Effector memory CD8-positive, alpha-beta T cell (primary cell): ENCODE measurements at places on chromosomes 1 and 21.

GRCh38 chr1:88216441-88216840, 467.6 kb upstream of the PKN2 start:
- DNase-seq: no peak

- DNase-seq: no peak
These were observed 49.9 kb downstream of the LHX9 start for GRCh38 chr1:197967066-197967465.

DNA sequence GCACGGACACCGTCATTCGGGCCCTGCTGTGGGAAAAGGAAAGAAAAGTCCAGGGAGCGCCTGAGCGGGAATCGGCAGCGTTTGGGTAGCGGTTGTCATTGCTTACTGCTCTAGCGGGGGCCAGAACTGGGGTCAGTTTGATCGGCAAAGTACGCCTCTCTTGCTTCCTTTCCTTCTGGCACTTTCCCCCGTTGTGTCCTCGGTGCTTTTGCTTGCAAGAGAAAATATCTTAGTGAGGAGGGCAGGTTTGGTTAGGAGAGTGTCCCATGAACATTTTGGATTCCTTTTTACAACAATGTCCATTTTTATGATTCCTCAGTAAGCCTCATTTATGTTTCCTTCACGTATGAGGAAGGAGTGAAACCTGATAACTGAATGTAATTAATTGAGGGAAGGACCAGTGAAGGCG, 670 bp downstream of the ST3GAL3 start:
- DNase-seq: no peak

GRCh38 chr1:179575497-179576314, at the start of gene NPHS2:
Gene NPHS2, minus strand, starts transcription at chr1:179575948. Its CDS starts 84 bp downstream, at chr1:179575864.
- no peak for DNase-seq

- DNase-seq: no peak
These were observed 21.3 kb downstream of the DENND2C start for GRCh38 chr1:114648503-114648902.

DNA sequence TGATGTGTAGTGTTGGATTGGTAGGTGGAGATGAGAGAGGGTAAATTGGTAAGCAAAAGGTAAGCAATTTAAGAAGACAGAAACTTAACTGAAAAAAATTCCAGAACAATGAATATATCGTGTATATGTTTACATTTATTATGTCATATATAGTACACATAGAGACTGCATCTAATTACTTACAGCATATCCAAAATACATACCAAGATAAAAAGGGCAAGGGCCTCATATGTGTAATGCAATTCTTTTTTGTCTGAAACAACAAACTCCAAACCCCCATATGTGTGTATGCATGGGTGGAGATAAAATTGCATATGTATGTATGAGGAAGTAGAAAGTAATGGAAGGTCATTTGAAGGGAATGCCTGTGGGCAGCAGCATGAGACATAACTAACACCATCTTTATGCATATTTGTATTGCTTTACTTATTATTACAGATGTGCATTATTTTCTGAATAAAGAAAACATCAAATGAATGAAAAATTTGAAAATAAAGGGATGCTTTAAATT, 4.3 kb downstream of the KRTAP20-3 start:
- DNase-seq: no peak

DNA sequence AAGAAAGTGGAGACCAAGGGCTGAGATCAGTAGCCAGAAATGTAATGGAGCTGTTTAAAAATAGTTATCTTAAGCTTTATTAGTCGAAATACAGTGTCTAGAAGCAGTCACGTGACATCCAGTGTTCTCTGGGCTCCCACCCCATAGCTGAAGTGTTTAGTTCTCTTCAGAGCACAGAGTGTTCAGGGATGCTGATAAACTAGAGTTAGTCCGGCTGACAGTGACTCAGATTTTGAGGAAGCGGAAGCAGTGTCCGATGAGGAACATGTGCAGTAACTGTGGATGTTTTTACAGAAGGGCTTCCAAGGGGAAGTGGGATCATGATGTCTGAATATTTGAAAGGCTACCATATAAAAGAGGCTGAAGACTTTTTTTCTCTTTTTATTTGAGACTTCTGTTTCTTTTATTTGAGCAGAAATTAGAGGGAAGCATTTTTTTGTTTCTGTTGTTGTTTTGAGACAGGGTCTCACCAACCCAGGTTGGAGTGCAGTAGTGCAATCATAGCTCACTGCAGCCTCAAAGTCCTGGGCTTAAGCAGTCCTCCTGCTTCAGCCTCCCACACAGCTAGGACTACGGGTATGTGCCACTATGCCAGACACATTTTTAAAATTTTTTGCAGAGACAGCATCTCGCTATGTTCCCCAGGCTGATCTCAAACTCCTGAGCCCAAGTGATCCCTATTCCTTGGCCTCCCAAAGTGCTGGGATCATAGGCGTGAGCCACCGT, 124.2 kb downstream of the GALNT2 start:
- no peak for DNase-seq

- no peak for DNase-seq
These were observed 380.3 kb downstream of the PLPP3 start for GRCh38 chr1:56199061-56199460.

DNA sequence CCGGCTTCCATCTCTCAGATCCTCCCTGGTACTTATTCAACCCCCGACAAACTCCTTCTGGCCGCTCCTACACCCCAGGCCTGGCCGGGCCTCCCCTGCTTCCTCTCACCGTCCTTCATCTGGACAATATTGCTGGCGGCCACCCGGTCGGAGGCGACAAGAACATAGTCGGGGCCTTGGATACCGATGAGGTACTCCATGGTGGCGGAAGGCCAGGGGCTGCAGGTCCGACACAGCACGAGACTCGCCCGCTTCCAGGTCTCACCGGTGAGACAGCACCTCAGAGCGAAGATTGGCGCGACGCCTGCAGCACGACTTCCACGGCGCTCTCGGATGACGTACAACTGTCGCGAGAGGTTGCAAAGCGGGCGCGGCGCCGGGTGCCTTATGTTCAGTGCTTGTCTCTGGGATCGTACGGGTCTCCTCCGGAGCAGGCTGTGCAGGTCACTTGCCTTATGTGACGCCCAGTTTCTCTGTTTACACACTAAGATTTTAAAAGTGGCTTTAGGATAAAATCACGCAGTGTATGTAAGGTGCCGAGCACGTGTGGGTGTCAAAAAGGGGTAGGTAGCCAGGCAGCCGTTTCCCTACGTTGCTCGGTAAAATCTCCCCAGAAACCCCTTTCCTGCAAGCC, at the start of gene PSMB2:
Gene PSMB2 (minus strand): TSS at position 294 of the 634 bp plus-strand sequence. CDS start 94 bp downstream, at position 200.
- DNase-seq: peak; percentile 95

GRCh38 chr1:47575855-47576757, 138.3 kb downstream of the FOXD2 start:
- DNase-seq: no peak

GRCh38 chr1:57424231-57425027, 569 bp upstream of the DAB1 start:
- no peak for DNase-seq

GRCh38 chr1:150259217-150259616, 1.6 kb downstream of the CA14 start:
- DNase-seq: no peak

GRCh38 chr1:86062453-86062852, 94.1 kb downstream of the COL24A1 start:
- no peak for DNase-seq
